ENCODE measurements at places on chromosomes 16 and 17.

DNA sequence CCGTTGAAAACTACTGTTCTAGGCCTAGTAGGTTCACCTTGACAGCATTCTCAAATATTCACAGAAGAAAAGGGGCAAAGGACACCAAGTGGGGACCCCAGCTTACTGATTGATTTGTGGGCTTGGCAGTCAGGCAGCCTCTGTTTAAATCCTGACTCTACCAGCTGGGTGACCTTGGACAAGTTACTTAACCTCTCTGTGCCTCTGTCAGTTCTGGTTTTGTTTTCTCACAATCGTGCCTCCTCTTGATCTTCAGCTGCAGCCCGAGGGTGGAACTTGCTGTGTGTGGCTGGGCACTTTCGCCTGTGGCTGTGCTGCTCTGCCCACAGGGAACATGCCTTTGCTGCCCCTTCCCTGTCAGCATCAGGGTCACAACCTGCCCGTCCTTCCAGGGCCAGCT, 17.8 kb downstream of the RAP1GAP2 start:
- no peak for DNase-seq

DNA sequence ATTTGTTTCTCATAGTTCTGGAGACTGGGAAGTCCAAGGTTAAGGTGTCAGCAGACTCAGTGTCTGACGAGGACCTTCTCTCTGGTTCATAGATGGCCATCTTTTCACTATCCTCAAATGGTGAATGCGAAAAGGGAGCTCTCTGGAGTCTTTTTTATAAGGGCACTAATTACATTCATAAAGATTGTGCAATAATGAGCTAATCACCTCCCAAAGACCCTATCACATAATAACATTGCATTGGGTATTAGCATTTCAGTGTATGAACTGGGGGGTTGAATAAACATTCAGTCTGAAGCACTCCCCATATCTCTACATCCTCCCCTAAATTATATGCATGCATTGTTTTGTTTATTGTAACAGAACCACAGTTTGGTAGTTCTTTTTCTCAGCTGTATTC, 1086.5 kb downstream of the CDH11 start:
- no peak for DNase-seq

- no peak for DNase-seq
Observed at GRCh38 chr16:31421587-31421986, 6.6 kb downstream of the COX6A2 start.

DNA sequence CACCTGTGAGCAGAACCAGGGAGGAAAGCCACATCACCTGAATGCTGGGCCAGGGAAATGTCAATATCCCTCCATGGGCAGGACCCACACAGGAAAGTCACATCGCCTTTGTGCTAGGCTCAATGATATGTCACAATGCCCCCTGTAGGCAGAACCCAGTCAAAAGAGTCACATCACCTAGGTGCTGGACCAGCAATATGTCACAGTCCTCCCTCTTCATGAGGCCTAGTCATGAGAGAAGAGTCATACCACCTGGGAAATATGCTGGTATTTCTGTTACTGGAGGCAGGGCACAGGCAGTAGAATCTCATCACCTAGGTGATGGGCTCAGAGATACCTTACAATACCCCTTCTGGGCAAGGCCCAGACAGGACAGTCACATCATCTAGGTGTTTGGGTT, 1843.4 kb downstream of the TP53TG3F start:
- no peak for DNase-seq

DNA sequence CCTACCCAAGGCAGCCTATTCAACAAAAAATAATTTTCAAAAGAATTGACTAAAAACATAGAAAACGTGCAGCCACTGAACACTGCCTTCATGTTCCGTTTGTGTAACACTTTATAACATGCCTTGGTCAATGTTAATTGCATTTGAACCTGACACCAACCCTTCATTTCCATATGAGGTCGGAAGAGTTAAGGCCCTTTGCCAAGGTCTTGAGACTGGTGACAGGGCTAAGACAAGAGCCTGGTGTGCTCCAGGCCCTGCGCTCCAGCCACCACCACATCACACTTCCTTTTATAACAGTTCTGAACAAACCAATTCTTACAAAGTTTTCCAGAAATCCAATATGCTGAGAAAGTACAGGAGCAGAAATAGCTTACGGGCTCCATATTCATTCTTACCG, 4.2 kb downstream of the BBS2 start:
- DNase-seq, result no peak

DNA sequence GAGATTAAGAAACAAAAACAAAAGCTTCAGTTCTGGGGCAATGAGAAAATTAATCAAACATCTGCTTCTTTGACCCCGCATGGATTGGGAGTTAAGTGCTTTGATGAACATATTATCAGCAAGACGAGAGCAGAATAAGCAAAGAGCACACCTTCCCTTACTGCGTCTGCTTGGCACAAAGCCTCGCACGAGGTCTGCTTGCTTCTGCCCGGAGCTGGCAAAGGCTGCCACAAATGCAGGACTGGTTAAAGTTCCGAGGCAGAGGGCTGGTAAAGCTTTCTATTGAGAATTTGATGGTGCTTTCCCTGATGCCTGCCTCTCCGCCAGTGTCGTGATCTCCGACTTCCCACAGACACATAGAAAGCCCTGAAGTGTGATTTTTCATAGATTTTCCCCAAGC, 17.0 kb downstream of the VAT1L start:
- no peak for DNase-seq

- peak; percentile 49 for DNase-seq
Observed at GRCh38 chr17:18951941-18952842, at the start of gene SLC5A10. TSS of gene SLC5A10 (plus strand) at chr17:18952165. CDS start at chr17:18952206, 41 bp downstream.

DNA sequence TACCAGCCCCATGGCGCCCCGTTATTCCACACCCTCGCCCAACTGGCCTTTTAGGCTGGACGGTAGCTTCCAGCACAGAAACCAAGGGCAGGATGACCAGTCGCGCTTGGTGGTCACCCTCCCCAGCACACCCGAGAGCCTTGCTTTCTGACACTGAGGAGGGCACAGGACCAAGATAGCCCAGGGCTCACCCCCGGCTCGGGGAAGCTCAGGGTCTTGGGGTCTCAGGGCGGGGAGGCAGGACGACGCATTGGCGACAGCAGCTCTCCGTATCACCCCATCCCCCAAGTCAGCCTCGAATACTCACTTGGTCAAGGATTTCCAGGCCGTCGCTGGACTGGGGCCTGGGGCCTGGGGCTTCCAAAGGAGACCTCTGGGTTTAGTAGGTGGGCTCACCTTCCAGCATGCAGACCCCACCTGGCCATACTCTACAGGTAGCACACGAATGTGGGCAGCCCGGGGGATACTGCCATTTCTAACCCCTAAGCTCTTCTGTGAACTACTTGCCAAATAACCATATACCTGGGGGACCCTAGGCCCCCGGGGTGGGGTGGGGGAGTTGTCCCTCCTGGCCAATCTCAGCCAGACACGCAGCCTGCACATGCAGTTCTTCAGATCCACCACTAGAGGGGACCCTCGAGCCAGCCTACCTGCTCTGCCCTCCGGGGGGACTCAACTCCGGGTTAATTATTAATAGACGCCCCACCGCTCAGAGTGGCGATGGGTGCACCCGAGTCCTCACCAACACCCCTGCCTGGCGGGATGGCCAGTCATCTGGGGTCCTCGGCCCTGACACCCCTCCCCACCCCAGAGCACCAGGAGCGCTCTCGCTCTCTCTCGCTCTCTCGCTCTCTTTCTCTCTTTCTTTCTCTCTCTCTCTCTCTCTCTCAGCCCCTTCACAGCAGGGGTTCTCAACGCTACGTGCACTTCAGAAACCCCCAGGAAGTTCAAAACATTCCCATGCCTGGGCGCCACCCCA, 30.0 kb downstream of the TBC1D16 start:
- DNase-seq, result peak; percentile 70

DNA sequence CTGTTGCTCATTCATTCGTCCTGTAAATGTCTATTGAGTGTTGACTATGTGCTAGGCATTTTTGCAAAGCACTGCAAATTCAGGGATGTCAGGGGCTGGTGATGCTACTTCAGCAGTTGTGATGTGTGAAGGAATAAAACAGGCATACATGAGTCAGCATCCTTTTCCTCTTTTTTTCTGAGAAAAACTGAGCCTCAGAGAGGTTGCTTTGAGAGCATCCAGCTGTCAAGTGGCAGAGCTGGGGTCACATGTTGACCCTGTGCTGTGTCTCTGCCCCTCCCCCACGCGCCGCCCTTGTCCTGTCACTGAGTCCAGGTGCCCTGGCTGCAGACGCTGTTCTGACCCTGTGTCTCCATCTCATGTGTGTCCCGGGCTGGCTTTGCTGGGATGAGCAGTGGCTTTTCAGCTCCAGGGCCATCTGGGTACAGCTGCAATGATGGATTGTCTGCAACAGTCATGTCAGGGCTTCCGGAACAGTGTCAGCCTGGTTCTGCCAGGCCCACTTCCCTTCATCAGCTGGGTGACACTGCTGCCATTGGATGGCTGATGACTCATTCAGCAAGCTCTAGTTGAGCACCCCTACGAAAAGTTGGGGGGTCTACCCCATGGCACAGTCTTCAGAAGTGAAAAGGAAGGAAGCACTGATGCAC, 14.9 kb downstream of the SEC14L5 start:
- DNase-seq, result no peak
